ENCODE measurements at places on chromosomes 6 and 20.

- DNase-seq, result no peak
Observed at GRCh38 chr6:119303164-119303887, 46.2 kb downstream of the MAN1A1 start.

- DNase-seq, result no peak
Observed at GRCh38 chr20:24850176-24850575, 98.9 kb upstream of the CST7 start.

GRCh38 chr20:37282556-37282955 lies 6.9 kb upstream of the MANBAL start:
- no peak for DNase-seq

- no peak for DNase-seq
Observed at GRCh38 chr6:169239181-169239580, 14.5 kb downstream of the THBS2 start.

GRCh38 chr6:115554060-115554459 lies 506.6 kb downstream of the FRK start:
- DNase-seq, result no peak

GRCh38 chr20:17320456-17320855 lies 93.6 kb downstream of the PCSK2 start:
- no peak for DNase-seq

- DNase-seq, result no peak
Observed at GRCh38 chr6:3844097-3844463, 5.1 kb upstream of the FAM50B start.

DNA sequence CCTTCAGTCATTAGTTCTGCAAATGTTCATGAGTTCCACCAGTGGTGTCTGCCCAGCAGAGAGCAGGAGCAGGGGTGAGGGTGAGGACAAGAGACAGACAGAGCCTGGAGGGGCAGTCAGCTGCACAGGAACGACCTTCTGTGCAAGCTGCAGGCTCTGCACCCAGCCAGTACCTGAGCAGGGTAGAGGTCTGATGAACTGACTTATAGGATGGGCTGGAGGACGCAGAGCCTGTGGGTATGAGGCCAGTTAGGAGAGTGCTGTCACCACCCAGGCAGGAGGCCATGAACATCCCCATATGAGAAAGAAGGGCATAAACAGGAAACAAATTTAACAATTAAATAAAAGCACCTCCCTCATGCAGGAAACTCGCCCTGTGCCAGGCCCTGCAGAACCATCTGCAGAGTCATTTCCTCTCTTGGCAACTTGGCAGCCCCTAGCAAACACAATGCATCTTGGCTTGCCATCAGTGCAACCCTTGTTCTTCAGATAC lies 17.9 kb downstream of the C6orf15 start:
- peak; percentile 24 for DNase-seq

DNA sequence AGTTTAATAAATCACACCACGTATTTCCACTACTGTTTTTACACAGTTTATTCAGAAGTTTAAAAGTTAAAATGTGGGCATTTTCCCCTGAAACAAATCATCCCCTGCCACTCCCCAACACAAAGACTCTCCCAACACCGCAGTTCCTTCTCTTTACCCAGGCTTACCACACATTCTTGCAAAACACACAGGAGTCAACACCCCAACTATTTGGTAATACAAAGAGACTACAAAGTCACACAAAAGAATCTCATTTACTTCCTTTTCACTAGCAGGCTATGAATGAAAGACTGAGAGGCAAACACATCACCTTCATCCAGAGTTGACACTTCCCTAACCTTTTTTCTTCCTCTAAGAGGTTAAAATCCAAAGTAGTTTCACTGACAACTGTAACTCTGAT lies 51.1 kb downstream of the KCTD20 start:
- no peak for DNase-seq

- DNase-seq, result no peak
Observed at GRCh38 chr6:148166339-148166968, 176.2 kb upstream of the SASH1 start.

GRCh38 chr6:26124781-26125685 lies 37.8 kb downstream of the HFE start:
- peak; percentile 20 for DNase-seq

- no peak for DNase-seq
Observed at GRCh38 chr20:46900086-46900485, 5.4 kb downstream of the EYA2 start.

DNA sequence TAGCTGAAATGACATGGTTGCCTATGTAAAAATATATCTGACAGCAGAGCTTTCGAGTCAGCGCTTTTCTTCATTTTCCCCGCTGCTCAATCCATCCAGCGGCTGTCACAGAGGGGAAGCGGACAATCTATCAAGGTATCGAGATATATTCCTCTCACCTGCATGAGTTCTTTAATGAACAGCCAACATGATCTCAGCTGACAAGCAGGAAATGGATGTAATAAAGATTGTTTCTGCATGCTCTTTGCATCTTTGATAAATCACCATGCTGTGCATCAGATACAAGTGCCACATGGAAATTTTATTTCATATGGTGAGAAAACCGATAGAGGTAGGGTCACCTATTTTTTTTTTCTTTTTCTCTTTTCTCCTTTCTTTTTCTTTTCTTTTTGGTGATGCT lies 602.3 kb upstream of the MMS22L start:
- DNase-seq, result no peak

Measured in activated CD4-positive, alpha-beta T cell treated with anti-CD3 and anti-CD28 coated beads, Interleukin-2, amount 50 U/mL, for 48 hours (primary cell).